ENCODE measurements at places on chromosomes 3 and 15.

DNA sequence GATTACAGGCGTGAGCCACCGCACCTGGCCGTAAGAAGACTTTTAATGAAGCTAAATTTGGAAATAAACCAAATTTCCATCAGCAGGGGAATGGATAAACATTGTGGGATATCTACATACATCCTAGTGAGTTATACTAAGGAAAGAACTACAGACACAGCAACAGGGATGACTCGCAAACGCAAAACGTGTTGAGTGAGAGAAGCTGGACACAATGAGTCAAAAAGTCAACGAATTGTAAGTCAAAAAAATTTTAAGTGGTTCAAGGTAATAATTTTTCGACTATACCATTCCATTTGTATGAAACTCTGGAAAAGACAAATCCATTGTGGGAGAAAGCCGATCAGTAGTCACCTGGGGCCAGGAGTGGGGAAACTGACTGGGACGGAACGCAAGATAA, 19.9 kb downstream of the PLA2G4F start:
- peaks cover 16% of the 10 kb centered on the region for H3K4me1 ChIP-seq
- DNase-seq: no peak
- peaks cover 20% of the 10 kb centered on the region for H3K27me3 ChIP-seq
- H3K36me3 ChIP-seq: no peaks in the 10 kb centered on the region
- no peak overlapping the region for H3K4me3 ChIP-seq

DNA sequence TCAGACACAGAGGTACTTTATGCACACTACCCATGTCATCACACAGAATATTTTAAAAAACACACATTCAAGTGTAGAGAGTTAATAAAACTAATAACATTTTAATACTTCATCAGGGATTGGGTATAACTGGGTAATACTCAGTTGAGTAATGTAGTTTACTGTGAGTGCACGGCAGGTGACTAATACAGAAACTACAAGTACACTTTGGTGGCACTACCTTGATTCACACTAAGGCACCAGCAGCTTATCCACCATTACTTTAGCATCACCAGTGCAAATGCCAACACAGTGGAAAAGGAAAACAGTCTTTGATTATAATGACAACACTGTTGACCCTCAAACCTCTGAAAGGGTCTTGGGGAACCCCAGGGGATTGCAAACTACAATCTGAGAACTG, 33.6 kb downstream of the ZNF280D start:
- H3K4me3 ChIP-seq: no peak overlapping the region
- no peak for DNase-seq
- no peak overlapping the region for H3K27ac ChIP-seq
- no peaks in the 10 kb centered on the region for H3K27me3 ChIP-seq

DNA sequence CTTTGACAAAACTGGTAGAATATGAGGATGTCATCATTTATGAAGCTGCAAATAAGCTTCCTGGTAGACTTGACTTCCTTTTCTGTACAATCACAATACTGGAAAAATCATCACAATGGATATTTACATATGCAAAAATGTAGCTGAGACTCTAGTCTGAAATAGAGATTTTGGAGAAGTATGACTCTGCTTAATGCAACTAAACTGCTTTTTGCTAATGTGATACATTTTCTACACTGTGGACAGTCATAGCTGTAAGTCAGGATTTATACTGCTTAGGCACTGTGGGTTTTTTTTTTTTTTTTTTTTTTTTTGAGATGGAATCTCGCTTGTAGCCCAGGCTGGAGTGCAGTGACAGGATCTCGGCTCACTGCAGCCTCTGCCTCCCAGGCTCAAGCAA, 34.5 kb upstream of the ST3GAL6 start:
- H3K36me3 ChIP-seq: no peaks in the 10 kb centered on the region
- H3K4me1 ChIP-seq: peaks cover 28% of the 10 kb centered on the region
- no peak overlapping the region for H3K4me3 ChIP-seq
- no peak overlapping the region for H3K27ac ChIP-seq
- no peak for DNase-seq
- peaks cover 16% of the 10 kb centered on the region for H3K27me3 ChIP-seq

DNA sequence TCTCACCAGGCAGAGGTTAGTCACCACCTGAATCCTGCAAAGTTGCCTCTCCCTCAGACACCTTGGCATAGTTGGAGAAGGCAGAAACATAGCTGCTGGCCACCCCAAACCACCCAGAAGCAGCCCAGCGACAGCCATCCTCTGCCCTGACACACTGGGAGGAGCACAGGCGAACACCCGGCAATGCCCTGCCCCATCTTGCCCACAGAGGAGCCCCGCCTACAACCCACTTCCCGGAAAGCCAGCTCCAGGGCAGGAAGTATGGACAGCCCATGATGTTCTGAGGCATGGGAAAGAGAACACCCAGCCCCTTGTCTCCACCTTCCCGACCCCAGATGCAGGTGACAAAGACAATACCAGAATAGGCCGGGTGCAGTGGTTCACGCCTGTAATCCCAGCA, 12.6 kb upstream of the SHISA5 start:
- H3K27me3 ChIP-seq: peaks cover 6% of the 10 kb centered on the region
- no peak overlapping the region for H3K27ac ChIP-seq
- no peaks in the 10 kb centered on the region for H3K4me1 ChIP-seq
- H3K36me3 ChIP-seq: peaks cover 5% of the 10 kb centered on the region
- DNase-seq: no peak

DNA sequence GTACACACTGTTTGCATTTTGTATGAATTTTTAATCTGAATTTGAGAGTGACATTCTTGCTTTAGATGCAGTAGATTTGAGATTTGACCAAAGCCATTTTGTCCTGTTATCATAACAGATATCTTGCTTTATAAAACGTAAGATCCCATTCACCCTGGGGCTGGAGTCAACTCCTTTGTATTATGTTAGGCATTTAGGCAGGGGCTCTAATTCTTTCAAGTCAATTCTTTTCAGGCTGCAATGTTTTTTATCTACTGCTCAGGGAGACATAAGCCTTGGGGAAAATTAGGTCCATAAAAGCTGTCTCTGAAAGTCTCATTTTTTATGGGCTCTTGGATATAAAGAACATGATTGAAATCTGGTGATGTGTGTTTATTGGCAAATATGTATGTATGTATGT, 53.0 kb upstream of the CADPS start:
- H3K36me3 ChIP-seq: no peaks in the 10 kb centered on the region
- no peaks in the 10 kb centered on the region for H3K27me3 ChIP-seq
- peaks cover 7% of the 10 kb centered on the region for H3K4me1 ChIP-seq
- H3K4me3 ChIP-seq: no peak overlapping the region
- no peak for DNase-seq

DNA sequence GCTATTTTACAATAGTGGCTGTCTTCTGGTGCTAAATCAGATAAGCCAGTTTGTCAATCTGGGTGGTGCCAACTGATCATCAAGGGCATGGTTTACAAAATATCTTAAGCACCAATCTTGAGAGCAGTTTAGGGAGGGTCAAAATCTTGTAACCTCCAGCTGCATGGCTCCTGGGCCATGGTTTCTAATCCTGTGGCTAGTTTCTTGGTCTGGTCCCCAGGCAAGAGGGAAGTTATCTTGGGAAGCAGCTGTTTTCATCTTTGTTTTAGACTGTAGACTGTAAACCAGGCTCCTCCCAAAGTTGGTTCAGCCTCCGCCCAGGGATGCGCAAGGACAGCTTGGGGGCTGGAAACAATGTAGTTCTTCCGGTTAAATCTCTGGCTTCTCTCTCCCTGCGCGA, 166.8 kb downstream of the IL1RAP start:
- peaks cover 1% of the 10 kb centered on the region for H3K27me3 ChIP-seq
- no peak for DNase-seq
- H3K36me3 ChIP-seq: no peaks in the 10 kb centered on the region
- H3K4me1 ChIP-seq: no peaks in the 10 kb centered on the region
- H3K27ac ChIP-seq: no peak overlapping the region

DNA sequence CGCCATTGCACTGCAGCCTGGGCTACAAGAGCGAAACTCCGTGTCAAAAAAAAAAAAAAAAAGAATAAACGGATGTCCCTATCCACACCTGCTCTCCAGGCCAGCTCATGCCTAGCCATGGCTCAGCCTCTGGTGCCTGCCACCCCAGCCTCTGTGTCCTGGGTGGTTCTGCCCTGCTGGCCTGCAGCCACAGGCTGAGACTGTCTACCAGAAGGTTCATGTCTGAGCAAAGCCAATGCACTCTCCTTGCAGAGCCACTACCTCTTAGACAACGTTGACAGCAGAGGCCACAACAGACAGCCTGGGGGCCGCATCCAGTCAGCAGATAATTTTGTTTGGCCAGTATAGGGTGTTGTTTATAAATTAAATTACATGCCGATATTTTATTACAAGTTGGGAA, 127.7 kb downstream of the ASB7 start:
- peaks cover 37% of the 10 kb centered on the region for H3K4me1 ChIP-seq
- no peaks in the 10 kb centered on the region for H3K36me3 ChIP-seq

DNA sequence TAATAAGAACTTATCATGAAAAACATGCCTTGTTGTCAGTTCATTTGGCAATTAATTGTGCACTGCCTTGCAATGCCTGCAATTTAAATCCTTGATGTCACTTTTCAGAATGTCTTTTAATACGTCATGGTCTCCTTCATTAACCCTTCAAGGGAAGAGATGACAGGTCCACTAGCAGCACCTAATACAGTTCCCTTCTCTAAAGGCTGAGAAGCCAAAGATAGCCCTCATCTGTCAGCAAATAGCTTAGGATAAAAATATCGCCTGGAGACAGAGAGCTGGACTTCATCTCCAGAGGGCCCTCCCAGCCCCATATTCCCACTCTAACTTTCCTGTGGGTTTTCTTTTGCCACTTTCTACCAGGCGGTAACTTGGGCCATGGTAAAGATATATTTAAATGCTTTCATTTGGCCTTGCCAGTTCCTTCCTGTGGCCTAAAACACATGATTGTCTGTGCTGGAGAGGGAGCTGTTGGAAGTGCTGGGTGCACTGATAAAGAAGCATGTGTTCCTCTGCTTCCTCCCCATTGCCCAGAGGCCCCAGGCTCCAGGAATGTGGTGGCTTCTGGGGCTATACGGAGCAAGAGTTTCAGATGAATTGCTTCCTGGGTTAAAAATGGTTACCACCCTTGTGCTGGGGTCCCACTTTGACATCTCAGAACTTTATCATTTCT, 76.3 kb upstream of the UMPS start:
- no peak overlapping the region for H3K27ac ChIP-seq
- no peak overlapping the region for H3K4me3 ChIP-seq
- H3K27me3 ChIP-seq: no peaks in the 10 kb centered on the region

GRCh38 chr3:10928961-10929471, 63.5 kb upstream of the SLC6A1 start:
- no peak overlapping the region for H3K27ac ChIP-seq
- no peaks in the 10 kb centered on the region for H3K4me1 ChIP-seq
- no peak overlapping the region for H3K4me3 ChIP-seq
- peaks cover 22% of the 10 kb centered on the region for H3K27me3 ChIP-seq

DNA sequence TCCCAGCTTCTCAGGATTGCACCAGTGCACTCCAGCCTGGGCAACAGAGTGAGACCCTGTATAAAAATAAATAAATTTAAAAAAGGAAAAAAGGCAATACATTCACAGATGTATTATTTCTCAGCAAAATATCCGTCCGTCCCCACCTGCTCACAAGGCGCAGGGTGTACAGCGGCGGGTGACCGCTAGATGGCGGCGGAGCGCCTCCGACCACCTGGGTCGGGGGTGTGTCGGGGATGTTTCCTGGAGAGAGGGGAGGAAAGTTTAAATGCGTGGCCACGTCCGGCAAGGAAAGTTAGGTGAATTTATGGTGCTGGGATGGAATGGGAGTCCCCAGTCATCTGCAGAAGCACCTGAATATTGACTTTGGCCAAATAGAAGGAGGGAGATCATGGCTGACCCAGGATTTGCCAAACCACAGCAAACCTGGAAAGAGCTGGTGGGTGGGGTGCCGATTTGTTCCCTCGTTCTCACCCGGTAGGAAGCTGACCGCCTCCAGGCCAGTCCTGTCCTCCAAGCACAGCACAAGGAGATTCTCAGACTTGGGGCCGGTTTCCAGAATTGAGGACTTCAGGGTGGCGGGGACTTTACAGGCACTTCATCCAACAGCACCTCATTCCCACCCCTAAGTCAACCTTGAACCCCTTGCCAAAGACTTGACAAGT, 88.3 kb downstream of the TMEM266 start:
- no peak overlapping the region for H3K27ac ChIP-seq
- H3K27me3 ChIP-seq: peaks cover 56% of the 10 kb centered on the region
- no peaks in the 10 kb centered on the region for H3K36me3 ChIP-seq

DNA sequence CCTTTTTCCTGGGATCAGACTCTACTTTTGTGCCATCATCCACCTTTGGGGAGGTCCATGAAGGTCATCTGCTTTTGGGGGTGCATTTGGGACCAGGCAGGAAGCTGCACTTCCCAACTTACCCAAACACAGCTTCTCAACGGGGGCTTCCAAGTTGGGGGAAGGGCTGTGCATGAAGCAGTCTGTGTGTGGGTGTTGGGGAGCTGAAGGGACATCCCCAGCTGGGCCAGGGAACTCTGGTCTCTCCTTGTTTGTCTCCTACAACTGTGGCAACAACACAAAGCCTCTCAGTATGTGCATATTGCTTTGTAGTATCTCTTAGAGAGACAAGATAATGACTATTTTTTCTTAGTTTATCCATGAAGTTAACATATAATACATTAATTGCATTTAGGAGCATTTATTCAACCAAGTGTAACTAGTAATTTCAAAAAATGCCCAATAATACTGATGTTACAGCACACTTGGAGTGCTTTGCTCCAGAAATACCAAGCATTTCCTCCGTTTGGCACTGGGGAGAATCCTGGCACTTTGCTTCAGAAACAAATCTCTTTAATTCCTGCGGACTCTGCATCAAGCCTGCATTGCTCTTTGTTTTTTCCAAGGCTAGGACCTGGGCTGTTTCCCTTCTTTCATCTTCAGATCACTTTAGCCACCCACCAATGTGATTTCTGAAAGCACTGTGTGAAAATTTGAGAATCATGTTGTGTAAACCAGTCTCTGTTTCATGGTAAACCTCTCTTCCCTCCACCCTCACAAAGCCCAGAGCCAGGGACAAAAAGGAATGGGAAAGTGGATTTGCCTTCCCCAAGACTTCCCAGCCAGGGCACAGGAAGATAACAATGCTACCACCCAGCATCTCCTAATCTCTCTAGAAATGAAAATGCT, 126.2 kb upstream of the PFN2 start:
- peaks cover 2% of the 10 kb centered on the region for H3K27me3 ChIP-seq
- no peak overlapping the region for H3K4me3 ChIP-seq
- peaks cover 13% of the 10 kb centered on the region for H3K36me3 ChIP-seq

DNA sequence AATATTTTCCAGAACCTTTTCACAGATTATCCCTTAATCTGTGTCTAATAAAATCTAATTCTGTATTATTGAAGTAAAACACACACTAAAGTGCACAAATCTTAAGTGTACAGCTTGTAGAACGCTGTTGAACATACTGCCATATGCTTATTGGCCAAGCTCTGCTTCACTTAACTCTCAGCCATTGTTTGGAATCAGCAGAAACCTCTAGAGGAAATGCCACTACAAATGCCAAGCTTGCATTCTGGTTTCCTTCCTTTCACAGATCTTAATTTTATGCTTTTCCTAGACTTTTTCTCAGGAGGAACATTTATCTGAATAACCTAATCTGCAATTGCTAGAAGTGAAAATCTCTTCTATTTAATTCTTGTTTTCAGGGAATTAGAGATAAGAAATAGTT, 10.1 kb downstream of the MNS1 start:
- peaks cover 7% of the 10 kb centered on the region for H3K36me3 ChIP-seq
- no peak for DNase-seq
- no peaks in the 10 kb centered on the region for H3K27me3 ChIP-seq
- H3K4me3 ChIP-seq: no peak overlapping the region
